ENCODE measurements at places on chromosomes 6 and 20.
A peak's percentile ranks its signal among the peaks of the same experiment; 100 is the strongest.

- no peak for DNase-seq
Observed at GRCh38 chr6:131946404-131946991, 4.7 kb downstream of the CCN2 start.

DNA sequence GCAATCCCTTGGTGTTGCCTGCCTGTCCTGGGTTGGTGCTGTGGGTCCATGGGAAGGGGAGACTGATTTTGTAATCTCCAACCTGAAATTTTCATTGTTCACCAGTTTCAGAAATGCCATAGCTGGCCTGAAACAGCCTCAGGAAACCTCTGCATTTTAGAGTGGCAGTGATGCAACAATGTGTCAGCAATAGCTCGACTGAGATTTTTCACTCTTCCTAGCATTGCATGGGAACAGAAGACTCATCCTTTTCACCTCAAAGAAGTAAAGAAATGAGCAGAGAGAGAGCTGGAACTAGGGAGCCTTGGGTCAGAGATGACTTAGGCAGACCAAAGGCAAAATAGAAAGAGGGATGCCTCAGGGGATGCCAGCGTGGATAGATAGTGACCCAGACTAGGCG is 23.7 kb upstream of the TMEM14A start:
- DNase-seq: no peak

GRCh38 chr20:6046432-6046831 is 7.4 kb downstream of the LRRN4 start:
- no peak for DNase-seq

DNA sequence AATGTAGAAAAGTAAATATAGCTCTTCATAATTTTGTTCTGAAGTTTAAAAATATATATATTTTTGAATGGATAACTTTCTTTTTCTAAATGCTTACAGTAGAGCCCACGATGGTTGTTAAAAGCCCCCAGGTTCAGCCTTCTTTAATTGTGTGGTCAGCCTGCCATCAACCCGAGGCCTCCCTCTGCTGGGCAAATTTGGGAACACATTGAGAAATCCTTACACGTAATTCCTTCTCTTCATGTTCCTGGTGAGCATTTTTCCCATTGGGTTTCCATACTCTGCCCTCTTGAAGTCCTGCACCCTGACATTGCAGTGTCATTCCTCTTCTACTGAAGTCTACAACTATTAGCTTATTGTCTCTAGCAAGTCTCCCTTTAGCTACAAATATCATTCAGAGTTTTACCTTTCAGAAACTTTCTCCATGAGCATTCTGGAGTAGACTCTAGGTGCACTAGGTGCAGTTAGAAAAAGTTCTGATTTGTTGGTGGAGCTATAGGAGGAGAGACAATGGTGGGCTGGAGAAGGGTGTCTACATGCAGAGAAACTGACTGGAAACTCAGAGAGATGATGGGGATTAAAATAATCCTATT is 40.6 kb downstream of the TRIM38 start:
- DNase-seq: peak; percentile 19

DNA sequence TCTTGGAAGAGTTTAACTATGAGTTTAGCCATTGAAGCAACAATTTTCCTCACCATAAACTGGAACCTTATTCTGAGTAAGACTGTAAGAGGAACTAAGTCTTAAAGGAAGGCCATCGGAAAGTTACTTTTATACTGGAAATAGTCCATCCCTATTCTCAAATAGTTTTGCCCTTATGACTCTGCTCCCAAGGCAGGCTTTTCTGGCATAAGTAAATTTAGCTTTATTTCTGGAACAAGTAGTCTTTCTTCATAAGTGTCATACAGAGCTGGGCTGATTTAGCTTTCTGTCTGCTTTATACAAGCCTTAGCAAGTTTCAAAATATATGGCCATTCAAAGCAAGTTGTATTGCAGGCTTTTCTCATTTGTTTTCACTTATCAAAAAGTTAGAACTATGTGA is 328.1 kb downstream of the HACE1 start:
- peak; percentile 21 for DNase-seq

- DNase-seq: no peak
Observed at GRCh38 chr6:161630674-161631073, 356.8 kb upstream of the AGPAT4 start.
